NCI-H524 (cell line): ENCODE measurements at places on chromosomes 1 and 21.

GRCh38 chr21:46410516-46410915 lies 48.2 kb upstream of the DIP2A start:
- no peak for DNase-seq

DNA sequence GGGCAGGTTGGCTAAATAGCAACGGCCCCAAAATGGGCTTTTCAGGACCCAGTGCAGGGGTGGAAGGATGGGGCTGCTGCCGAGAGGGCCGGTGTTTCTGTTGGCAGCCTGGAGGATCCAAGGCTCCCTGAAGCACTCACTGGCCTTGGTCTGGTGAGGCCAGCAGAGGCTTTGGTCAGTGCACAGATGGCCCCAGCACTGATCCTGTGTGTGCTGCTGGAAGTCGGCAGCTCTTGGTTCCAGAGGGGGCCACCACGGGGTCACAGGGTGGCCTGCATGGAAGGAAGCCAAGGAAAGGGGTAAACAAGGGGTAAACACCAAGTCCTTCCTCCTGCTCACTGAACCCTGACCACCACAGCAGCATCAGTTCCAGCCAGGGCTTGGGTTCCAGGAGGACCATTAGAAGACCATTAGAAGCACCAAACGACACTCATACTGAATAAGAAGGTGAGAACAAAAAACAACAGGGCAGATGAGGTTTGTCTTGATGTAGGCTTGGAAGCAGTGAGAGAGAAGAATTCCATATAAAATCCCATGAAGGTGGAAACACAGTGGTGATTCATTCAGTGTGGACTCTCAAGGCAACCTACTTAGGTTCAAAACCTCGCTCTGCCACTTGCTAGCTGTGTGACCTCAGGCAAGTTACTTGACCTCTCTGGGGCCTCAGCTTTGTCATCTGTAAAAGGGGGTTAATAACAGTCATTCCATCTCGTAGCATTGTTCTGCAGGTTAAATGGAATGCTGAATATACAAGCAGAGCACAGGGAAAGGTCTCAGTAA lies 184.5 kb downstream of the RUNX1 start:
- no peak for DNase-seq

DNA sequence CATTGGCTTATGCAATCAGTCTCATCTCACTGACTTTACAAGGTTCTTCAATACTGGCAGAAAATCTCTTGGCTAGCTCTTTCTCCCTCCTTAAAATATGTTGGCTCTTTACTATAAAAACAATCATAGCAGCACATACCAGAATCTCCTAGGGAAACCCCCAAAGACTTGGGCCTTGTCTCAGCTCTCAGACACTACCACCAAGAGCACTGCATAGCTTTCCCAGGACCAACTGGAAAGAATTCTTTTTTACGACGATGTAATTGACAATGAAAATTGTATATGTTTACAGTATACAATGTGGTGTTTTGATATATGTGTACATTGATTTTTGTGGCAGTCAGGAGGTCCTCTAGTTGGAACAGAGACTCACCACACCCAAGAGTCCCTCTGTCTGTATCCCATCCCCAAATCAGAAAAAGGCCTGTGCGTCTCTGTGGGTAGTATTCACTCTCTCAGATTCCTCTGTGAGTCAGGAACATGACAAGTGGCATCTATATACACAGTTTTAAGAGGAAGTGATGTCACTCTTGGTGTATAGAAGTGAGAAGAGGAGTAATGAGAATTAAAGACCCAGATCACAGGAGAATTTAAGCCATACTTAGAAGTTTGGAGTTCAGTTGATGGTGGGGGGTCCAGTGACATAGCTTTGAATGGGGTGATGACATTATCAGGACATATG lies 21.1 kb downstream of the SMAP2 start:
- DNase-seq = no peak

GRCh38 chr1:37666241-37666867 lies 26.0 kb upstream of the CDCA8 start:
- no peak for DNase-seq

DNA sequence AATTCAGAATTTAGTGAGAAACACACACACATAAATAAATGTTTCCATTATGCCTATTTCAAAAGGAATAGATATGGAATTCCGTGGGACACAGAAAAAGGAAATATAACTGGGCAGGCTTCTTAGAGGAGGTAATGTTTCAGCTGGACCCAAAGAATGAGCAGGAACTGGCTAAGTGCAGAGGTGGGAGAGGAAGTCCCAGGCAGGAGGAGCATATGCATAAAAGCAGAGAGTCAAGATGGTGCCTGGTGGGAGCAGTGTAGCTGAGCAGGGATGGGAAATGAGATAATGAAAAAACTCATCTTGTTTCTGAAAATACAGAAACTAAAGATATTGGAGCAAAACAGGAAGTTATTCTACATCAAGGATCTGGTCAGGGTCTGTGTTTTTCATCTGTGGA lies 115.2 kb upstream of the MAGI3 start:
- no peak for DNase-seq

GRCh38 chr1:203093754-203094410 lies 8.1 kb upstream of the MYOG start:
- DNase-seq = no peak

GRCh38 chr1:65958561-65959350 lies 166.1 kb downstream of the PDE4B start:
- DNase-seq = no peak

GRCh38 chr1:92975551-92976232 lies 14.4 kb upstream of the DIPK1A start:
- DNase-seq = no peak

DNA sequence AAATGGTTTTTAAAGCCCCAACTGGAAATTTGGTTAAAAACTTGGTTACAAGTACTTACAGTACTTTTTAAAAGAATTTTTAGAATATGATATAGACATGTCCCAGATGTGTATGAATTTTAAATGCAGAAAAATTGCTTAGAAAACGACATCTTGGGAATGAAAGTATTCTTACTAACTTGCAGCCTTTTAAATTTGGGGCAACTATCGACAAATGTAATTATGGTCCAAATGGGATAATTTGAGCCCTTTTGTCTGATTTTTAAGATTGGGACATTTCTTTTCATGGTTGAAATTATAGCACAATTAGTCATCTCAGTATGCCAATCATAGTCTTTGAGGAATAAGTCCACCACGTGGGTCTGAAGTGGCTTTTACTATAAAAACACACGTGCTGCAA lies 43.2 kb upstream of the MTR start:
- DNase-seq = no peak

- DNase-seq = no peak
These were observed 16.3 kb downstream of the ARHGEF16 start for GRCh38 chr1:3470650-3471355.

DNA sequence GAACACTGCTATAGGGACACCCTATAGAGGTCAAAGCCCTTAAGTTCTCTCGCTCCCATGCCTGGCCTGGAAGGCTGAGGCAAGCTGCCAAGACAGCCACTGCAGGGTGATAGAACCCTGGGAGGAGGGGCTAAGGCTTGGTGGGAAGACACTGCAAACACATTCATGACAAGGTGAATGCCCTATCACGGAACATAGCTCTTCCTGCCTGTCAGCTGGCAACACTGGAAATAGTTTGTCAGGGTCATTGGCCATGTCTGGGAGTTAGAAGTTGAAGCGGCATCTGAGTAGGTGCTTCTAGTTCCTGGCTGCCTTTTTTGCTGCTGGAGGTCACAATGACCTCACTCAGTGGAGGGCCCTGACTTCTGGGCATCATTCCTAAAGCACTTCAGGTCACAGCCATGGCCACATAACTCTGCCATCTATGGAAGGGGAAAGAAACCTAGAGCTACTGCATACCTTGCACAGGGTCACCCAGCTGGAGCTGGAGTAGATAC lies 4.2 kb downstream of the FABP3 start:
- no peak for DNase-seq

DNA sequence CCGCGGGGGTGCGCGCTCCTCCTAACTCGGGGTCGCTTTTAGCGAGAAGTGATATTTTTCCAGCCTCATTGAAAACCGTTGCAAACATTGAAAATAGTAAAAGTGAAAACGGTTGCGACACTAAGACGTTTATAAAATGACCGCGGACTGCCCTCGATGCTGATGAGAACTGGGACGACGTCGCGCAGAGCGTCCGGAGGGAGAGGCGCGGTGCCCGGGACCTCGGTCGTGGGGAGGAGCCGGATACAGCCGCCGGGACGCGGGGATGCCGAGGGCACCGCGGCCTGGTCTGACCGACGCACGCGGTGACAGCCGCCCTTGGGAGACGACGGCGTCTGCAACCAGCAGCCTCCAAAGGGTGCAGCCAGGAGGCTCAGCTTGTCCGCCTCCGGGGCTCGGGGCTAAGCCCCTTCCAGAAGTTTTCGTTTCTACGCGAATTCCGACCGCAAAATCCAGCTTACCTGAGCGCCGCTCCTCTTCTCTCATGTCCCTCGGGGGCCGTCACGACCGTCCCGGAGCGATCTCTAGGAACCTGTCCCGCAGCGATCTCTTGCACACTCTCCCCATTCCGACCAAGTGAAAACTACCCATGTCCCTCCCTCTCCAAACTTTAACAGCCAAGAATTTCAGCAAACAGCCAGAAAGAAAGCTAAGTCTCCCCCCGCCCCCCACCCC lies 144.4 kb upstream of the ETS2 start:
- no peak for DNase-seq
